ENCODE measurements at places on chromosomes 12 and 14.

GRCh38 chr12:10211101-10211939 is 1.4 kb upstream of the GABARAPL1 start:
- DNase-seq, result no peak

DNA sequence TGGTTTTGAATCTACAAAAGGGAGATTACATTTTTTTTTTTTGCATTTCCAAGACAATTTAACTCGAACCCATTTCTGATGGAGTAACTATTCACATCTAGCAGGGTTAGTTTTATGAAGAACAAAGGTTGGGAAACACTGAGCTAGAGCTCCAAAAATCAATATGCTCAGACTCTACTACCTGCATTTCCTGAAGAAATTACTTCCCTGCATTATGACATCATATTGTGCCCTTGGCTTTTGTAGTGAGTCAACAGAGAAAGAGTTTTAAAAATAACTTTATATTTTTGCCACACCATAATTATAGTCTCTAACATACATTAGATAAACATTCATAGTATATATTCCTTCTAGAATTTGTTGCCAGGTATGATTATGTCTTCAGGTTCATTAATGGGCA is 14.8 kb downstream of the GRIP1 start:
- no peak for DNase-seq

DNA sequence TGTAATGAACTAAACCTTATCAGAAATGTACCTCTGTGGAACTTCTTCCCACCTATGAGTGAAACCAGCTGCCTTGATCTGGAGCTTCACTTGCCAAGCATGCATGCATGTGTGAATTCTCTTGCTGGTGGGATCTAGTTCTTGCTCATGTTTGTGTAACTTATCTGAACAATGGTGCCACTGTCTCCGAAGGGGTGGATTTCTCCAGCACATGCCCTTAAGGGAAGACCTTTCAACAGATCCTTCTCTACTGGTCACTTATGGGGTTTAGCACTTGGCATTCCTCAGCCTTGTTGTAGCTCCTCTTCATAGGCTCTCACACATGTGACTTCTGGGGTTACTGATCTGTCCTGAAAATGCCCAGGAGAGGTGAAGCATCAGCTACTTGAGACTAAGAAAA is 25.0 kb downstream of the SMOC1 start:
- DNase-seq, result no peak

- DNase-seq, result no peak
These were observed 144.2 kb downstream of the KIF26A start for GRCh38 chr14:104282332-104283196.

- peak; percentile 28 for DNase-seq
These were observed 2.7 kb upstream of the ASPG start for GRCh38 chr14:104082807-104083206.

DNA sequence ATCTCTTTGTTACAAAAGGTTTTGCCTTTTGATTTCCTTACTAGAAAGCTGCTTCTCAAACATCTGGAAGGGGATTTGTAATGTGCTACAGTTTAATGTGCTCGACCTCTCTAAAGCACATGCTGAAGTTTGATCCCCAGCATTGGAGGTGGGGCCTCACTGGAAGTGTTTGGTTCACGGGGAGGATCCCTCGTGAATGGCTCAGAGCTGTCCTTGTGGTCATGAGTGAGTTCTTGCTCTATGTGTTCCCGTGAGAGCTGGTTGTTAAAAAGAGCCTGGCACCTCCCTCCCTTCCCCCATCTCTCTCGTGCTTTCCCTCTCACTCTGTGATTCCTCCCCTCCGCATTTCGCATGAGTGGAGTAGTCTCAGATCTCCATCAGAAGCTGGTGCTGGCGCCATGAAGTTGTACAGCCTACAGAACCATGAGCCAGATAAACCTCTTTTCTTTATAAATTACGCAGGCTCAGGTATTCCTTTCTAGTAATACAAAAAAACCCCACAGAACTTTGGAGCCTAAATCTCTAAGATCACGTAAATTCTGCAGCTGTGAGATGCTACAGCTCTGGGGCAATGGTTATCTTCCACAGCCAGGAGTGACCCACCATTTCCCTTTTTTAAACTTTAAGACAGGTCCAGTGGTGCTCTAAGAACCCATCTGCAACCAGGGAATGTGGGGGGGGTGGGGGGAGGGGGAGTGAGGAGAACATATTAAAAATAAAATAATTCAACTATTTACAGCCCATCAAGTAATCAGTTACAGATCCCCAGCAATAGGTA is 214.4 kb downstream of the FOXN3 start:
- DNase-seq, result no peak

- DNase-seq, result no peak
These were observed 14.0 kb downstream of the PLBD2 start for GRCh38 chr12:113372371-113372770.

- DNase-seq, result no peak
These were observed 13.2 kb upstream of the TSPAN11 start for GRCh38 chr12:30913323-30913722.

GRCh38 chr12:12415886-12416285 is 59.0 kb downstream of the BORCS5 start:
- DNase-seq, result no peak

DNA sequence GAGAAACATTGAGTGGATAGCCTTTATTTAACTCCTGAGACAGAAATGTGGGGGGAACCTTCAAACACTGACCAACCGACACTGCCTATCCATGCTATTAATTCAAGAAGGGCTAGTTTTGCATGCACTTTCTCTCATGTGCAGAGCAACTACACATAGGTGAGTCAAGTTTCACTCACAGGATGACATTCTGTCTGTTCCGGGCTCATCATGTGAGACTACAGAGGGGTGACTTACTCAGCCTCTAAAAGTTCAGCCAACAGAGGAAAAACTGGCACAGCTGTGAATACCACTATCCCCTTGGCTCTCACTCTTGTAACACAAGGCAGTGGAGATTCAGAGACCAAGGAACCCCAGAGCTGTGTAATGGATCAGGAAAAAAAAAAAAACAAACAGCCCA is 13.3 kb downstream of the BEST3 start:
- DNase-seq, result peak; percentile 43

- DNase-seq, result no peak
These were observed 44.8 kb upstream of the ACSM4 start for GRCh38 chr12:7259060-7259459.

- DNase-seq, result peak; percentile 91
These were observed 33.7 kb upstream of the MAP1LC3B2 start for GRCh38 chr12:116525418-116526001.

- no peak for DNase-seq
These were observed 6.3 kb downstream of the TSPAN11 start for GRCh38 chr12:30932881-30933280.

DNA sequence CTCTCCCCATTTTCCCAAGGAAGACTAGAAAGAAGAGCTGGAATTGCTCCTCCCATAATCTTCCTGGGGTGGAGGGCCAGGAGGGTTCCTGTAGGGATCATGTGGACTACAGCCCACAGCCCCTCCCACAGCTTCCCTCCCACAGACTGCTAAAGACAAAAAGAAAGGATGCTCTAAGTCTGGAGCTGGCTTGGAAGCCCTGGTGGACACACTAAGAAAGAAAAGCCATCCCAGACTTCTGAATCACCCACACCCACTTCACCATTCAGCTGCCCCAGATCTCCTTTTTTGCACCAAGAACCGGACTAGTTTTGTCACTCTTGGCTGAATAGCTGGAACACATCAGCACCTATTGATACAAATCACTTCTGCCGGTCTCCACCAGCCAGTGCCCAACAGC is 56.8 kb upstream of the PLXNC1 start:
- DNase-seq, result no peak

- DNase-seq, result no peak
These were observed 4.5 kb upstream of the RNASE4 start for GRCh38 chr14:20679907-20680306.

- no peak for DNase-seq
These were observed 73.8 kb downstream of the ACADS start for GRCh38 chr12:120799243-120800045.

- no peak for DNase-seq
These were observed 1413.2 kb downstream of the LRFN5 start for GRCh38 chr14:43019826-43020225.

GRCh38 chr14:64040044-64040443 is 187.2 kb downstream of the SYNE2 start:
- DNase-seq, result no peak

DNA sequence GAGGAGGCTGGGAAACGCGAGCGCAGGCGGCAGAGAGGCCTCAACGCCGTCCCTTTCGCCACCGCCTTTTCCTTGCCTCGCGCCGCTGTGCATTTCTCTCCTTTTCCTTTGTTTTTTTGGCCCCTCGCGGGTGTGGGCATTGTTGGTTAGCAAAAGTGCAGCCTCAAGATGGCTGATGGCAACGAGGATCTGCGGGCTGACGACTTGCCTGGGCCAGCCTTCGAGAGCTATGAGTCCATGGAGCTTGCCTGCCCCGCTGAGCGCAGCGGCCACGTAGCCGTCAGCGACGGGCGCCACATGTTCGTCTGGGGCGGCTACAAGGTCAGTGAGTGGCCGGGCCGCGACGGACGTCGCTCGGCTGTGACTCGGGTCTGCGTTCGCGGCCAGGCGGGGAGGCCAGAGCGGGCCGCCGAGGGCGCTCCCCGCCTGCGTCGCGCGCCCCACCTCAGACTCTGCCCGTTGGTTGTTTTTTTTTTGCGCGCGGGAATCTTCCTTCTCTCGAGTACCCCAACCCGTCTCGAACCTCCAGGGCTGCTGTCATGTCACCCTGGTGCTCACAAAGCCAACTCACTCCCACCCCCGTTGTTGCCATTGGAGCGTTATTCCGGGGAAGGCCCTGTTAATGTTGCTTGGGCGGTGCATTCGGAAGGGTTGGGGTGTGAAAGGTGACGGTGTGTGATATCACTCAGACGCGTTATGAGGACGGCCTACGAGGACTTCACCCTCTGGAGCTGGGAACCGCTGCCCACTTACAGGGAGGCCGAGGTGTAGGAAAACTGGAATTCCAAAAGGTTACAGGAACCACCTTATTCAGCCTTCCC is 558 bp downstream of the KLHDC2 start:
- peak; percentile 87 for DNase-seq

DNA sequence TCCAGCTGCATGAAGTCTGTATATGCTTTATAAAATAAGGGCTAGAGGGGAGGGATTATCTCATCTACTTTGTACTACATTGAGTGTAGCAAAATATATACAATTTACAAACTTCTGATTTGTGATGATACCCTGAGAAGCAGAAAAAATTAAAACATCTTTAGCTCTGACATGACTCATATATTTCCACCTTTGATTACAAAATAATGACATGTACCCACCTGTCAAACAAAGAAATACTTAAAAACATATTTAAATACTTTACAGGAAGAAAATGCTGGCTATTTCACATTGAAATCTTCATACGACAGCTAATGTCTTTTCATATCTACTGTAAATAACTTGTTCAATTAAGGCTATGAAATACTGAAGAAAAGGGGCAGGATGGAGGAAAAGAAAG is 3.3 kb downstream of the GPR135 start:
- DNase-seq, result no peak

DNA sequence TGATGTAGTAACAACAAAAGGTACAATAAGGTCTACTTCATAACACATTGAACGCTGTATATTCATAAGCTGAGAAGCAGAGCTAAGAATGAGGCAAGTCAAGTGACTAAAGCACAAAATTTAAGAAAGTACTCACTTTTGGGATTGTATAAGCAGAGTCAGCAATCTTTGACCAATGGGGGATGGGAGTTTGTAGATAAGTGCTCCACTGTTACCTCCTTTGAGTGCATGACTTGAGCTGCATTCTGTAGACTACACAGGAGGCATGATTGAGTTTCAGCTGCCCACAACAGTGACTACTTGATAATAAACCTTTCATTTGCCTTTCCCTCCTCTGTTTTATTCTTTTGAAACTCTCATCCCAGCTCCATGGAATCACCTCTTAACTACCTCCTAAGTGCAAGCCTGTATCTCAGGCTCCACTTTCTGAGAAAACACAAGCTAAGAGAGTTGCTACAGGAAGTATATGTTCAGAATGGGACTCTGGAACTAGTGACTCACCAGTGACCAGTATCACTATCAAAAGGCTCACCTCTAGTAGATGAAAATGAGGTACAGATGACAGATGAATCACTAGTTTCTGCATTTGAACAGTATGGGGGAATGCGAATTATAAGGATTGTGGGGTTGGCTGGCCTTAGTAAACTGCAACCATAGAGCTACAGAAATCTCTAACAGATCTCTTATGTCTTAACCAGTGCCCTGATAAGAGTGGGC is 49.2 kb downstream of the SLC35F4 start:
- no peak for DNase-seq

- no peak for DNase-seq
These were observed 34.6 kb upstream of the PYGL start for GRCh38 chr14:50978888-50979287.

DNA sequence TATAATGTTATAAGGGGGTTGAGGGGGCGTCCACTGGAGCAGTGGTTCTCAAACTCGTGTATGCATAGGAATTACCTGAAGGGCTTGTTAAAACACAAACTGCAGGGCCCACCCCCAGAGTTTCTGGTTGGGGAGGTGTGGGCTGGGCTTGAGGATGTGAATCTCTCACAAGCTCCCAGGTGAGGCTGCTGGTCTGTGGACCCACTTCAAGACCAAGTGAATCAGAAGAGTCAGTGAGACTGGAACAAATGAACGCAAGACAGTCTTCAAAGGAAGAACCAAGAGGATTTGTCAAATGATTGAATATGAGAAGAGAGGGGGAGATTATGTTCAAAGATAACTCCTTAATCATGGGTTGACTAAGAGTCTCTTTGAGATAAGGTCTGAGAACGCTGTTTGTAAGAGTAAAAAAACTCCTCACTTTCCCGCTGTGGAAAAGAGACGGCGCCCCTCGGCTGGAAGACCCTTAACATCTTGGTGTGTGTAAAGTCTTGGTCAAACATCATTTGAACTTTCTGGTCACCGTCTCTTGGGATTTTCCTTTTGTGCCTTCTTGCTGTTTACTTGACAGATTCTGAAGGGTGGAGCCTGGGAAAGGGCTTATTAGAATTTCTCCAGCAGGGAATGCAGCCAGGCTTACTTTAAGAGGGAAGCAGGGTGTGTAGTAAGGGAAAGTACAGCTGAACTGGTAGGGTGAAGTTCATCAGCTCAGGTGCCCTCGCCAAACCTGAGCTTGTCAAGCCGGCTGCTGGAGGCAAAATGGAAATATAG is 5.3 kb upstream of the FOXN3 start:
- DNase-seq, result no peak
